ENCODE measurements at places on chromosomes 3 and 15. TPM values are rescaled to one million over a fixed set of nuclear protein-coding genes. Genes with fewer than 3 reads are reported as not detected.

GRCh38 chr3:114799816-114800215 lies 347.3 kb downstream of the ZBTB20 start:
- no peak for DNase-seq

The HHLA2 gene
- total RNA-seq, result 18.8 TPM

- DNase-seq, result no peak
Observed at GRCh38 chr3:20185331-20185678, 701 bp downstream of the SGO1 start.

The ACKR2 gene
- 2.4 TPM for total RNA-seq

The RARRES1 gene
- 17.0 TPM for total RNA-seq

The CEP19 gene
- total RNA-seq, result 0.18 TPM

The VEPH1 gene
- total RNA-seq, result 0.58 TPM

- peak; percentile 26 for DNase-seq
Observed at GRCh38 chr15:73632670-73633058, 525 bp downstream of the NPTN start.

The PCLAF gene
- total RNA-seq, result not detected

The CFAP161 gene
- not detected for total RNA-seq

GRCh38 chr15:40893019-40893670 lies 1.1 kb upstream of the VPS18 start:
- DNase-seq, result no peak

DNA sequence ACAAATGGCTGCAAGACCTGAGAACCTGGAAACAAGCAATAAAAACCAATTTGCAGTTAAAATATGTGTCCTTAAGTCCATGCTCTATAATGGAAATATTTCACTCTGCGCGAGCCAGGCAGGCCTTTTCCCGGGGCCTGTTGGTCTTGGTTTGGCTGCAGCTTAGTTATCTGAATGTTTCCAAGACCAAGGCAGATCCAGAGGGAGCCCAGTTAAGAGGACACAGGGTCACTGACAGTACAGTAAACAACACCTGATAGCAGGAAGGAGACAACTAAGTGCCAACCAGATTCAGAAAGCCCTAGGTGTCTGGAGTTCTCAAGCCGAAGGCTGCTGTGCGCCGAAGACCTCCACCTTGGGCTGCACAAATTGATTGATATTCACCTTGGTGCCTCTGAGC lies 32.8 kb downstream of the THSD4 start:
- no peak for DNase-seq

The ZNF660 gene
- not detected for total RNA-seq

The HCN4 gene
- not detected for total RNA-seq

- no peak for DNase-seq
Observed at GRCh38 chr3:147119989-147120388, 286.4 kb downstream of the ZIC4 start.

- DNase-seq, result peak; percentile 85
Observed at GRCh38 chr3:159765030-159765859, 223.4 kb upstream of the IL12A start.
